Jurkat, Clone E6-1 (cell line): ENCODE measurements at places on chromosomes 11 and 22.

DNA sequence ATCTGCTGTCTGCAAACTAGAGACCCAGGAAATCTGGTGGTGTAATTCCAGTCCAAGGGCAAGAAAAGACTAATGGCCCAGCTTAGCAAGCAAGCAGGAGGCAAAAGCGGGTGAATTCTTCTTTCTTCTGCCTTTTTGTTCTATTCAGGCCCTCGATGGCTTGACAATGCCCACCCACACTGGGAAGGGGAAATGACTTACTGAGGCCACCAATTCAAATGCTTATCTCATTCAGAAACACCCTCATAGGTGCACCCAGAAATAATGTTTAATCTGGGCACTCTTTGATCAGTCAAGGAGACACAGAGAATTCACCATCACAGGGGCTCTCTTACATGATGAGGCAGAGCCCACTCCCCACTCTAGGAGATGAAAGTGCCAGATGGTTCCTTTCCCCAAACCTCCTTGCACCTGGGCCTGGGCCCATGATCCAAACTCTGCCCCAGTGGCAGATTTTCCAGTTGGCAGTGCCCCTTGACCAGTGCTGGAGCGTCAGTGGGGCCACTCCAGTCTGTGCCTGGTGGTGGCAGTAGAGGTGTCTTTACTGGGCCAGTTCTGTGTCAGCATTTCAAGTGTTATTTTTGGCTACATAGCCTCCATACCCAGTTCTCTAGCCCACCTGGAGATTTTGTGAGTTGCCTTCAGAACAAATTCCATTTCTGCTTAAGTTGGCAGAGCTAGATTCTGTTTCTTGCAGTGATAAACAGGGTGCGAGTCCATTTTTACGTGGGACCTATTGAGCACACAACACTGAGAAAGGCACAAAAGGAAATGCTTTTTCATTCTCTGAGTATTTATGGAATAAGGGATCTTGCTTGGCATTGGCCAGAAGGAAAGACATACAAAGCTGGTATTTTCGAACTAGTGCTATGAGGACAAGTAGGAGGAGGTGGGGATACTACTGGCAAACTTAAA, 7.5 kb downstream of the ELMOD1 start:
- no peak for DNase-seq

GRCh38 chr11:46422588-46422987, 31.0 kb upstream of the CHRM4 start:
- DNase-seq: no peak

DNA sequence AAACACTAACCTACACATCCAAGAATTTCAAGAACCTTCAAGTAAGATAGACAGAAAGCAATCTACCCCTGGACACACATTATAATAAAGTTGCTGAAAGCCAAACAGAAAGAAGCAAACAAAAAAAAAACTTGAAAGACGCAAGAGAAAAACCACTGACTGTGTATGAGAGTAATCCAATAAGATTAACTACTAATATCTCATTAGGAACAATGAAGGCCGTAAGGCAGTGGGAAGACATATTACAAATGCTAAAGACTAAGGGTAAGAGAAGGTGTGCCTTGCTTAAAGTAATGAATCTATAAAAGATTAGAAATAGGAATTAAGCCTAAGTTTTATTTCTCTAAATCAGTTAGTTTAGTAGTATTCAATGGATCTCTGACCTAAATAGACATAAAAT, 1109.1 kb downstream of the JRKL start:
- DNase-seq: no peak

- DNase-seq: no peak
Observed at GRCh38 chr11:72111300-72112142, 974 bp downstream of the ANAPC15 start.

DNA sequence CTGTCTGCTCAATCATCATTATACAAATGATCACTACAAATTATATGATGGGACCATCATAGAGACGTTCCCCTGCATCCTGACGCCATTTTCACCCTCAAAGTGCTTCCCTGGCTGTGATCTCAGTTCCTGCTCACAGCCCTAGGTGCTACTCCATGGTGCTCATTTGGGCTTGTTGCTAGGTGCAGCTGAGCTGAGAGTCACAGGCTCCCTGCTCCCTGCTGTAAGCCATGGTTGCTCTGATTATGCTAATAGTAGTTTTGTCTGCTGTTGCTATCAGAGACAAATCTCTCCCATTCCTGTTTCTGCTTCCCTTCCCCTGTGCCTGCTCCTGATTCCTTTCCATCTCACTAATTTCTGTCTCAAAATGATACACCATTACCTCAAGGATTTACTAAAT, 474.3 kb downstream of the METTL15 start:
- no peak for DNase-seq

DNA sequence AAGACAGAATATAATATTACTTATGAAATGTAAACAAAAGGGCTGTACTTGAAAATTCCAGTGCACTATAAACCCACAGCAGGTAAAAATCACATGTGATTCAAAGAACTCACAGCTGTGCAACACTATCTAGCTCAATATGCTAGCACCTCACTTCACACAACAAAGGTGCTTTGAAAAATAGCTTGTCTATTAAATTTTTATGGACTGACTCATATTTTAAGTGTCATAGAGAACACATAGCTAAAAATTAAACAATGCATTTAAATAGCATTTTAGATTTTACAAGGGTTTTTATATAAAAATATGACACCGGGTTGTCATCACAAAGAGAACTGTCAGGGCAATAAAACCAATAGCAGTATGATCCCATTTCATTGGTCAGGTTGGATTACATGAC, 1390.5 kb upstream of the TENM4 start:
- no peak for DNase-seq

GRCh38 chr22:19916941-19917340, 24.6 kb upstream of the COMT start:
- DNase-seq: no peak

DNA sequence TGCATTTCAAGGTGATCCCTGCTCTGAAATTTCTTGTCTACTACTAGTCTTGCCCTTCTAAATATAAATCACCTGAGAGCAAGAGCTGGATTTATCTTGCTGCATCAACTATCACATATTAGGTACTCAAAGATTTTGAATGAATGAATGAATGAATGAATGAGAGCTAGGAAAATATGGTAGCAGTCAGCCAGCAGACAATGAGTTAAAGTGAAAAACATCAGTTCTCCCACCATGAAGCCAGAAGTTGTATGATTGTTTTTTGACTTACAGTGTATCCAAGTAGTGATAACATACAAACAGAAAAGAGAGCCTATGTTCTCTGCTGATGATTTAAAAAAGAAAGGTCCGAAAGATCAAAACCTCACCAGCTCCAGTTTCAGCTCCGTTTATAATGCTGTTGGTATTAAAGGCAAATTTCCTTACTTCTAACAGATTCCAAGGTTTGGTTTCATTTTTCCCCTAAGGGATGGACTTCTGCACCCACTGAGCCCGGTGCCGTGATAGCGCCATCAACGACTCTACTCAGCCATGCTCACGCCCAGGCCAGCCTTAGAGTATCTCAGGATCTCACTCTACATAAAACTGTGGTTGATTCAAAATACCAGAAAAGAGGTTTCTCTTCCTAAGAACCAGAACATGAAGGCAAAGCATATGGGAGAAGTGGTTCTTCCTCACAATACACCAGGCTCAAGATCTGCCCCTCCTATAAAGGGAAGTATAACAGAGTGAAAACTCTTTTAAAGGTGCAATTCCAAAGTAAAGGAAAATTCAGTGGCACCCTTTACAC, 92.0 kb downstream of the SGSM3 start:
- DNase-seq: no peak

- no peak for DNase-seq
Observed at GRCh38 chr22:35835267-35835997, 117.8 kb downstream of the APOL5 start.
